Activated naive CD4-positive, alpha-beta T cell (primary cell): ENCODE measurements at places on chromosomes 1 and 21.

- peak; percentile 56 for DNase-seq
These were observed 486 bp downstream of the SLC27A3 start for GRCh38 chr1:153775458-153776327.

- no peak for DNase-seq
These were observed 770 bp upstream of the RC3H1 start for GRCh38 chr1:174022976-174023277.

GRCh38 chr21:45962531-45963231 lies 18.9 kb upstream of the COL6A1 start:
- DNase-seq = no peak

- DNase-seq = no peak
These were observed 25.3 kb downstream of the COLGALT2 start for GRCh38 chr1:184012187-184012586.

DNA sequence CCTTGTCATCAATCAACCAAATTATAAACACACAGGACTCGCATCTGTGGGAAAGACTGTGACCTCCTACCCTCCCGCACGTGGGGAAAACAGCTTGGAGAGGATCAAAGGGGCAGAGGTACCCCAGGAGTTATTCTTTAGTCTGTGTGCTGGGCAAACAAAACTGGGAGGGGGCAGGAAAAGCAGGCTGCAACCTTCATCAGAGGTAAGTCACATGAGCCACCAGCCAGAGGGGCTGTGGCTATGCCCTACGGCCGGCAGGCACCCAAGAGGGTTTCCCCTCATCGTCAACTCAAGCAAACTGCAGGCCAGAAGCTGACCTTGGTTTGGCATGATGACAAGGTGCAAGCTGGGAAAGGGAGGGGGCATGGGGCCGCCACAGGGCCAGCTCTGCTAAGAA lies 12.5 kb downstream of the SMIM12 start:
- DNase-seq = no peak

DNA sequence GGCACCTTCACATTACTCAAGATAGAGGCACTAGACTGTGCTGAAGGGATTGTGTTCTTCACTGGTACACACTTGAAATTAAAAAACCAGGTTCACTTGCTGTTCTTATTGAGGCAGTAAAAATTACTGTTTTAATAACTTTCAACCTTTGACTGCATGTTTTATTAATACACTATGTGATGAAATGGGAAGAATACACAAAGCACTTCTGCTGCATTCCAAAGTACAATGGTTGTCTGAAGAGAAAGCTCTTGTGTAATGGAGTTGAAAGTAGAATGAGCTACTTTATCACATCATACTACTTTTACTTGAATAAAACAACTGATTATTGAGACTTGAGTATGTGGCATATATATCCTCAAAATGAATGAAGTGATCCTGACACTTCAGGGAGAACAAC lies 49.7 kb downstream of the LRRC8C start:
- DNase-seq = no peak

DNA sequence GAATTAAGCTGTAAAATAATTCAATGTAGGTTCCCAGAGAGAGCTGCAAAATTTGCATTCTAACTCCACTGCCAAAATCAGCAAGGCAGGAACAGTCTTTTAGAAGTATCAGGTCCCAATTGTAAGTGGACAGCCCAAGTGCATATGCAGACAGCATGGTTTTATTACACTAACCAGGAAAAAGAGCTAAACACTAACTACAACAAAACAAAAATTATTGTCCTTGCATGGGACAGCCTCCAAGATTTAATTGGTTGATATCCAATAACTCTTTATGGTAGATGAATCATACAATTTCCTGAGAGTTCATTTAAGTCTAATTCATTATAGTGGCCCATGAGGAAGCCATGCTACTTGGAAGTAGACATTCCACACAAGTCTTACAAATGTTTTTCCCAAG lies 154.3 kb upstream of the ZNF648 start:
- DNase-seq = no peak

DNA sequence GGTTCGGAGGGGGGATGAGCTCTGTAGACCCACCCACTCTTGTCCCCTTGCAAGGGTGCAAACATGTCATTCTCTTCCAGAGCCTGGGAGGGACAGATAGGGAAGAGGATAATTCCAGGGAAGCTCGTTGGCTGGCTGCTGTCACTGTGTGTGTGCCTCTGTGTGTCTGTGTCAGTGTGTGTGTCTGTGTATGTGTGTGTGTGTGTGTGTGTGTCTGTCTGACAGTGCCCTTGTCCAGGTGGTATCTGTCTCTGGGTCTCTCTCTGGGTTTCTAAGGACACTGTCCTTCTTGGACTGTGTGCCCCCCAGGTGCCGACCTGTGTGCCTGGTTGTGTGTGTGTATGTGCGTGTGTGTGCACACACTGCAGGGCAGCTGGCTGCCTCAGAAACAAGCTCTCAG lies 90.5 kb downstream of the ACTL8 start:
- no peak for DNase-seq

- no peak for DNase-seq
These were observed 259.5 kb upstream of the CHRM3 start for GRCh38 chr1:239126884-239127283.

DNA sequence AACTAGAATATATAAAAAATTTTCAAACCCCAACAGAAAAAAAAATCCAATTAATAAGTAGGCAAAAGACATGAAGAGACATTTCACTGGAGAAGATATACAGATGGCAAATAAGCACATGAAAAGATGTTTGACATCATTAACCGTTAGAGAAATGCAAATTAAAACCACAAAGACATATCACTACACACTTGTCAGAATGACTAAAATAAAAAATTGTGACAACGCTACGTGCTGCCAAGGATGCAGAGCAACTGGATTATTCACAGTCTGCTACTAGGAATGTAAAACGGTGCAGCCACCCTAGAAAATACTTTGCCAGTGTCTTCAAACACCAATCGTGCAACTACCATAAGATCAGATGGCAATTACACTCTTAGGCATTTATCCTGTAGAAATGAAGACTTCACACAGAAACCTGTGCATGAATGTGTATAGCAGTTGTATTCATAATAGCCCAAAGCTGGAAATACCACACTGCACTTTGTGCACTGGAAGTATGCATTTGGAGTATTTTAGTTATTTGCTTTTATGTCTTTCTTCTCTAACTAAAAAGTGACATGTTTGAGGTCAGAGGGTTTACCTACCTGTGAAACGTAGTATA lies 75.3 kb upstream of the PALMD start:
- DNase-seq = no peak

GRCh38 chr1:206517784-206518183 lies 10.5 kb downstream of the RASSF5 start:
- no peak for DNase-seq

DNA sequence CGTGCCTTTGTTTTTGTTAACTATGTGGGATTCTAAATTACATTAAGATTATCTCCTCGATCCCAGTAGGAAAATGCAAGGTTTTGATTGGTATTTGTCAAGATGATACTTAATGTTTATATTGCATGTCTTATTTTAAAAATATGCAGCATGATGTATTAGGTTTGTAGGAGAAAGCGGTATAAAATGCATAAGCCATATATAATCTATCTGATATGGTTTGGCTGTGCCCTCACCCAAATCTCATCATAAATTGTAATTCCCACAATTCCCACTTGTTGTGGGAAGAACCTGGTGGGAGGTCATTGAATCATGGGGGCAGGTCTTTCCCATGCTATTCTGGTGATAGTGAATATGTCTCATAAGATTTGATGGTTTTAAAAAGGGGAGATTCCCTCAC lies 198.1 kb upstream of the NCAM2 start:
- DNase-seq = no peak

DNA sequence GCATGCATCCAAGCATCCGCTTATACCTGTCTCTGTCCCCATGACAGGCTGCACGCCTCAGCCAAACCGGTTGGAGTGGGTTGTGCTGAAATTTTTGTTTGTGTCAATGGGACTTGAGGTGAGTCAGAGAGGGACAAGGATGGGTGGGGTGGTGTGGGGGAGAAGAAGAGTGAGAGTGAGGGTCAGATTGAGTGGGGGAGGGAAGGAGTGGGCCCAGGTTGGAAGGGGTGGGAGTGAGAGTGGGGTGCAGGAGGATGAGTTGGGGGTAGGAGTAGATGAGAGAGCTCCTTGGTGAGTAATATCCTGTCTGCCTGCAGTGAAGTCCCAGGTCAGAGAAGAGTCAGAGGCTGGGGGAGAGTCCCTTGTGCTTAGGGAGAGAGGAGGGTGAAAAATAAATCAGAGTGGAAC lies 3.3 kb upstream of the NECTIN4 start:
- DNase-seq = no peak

GRCh38 chr1:155514582-155515187 lies 47.9 kb downstream of the ASH1L start:
- no peak for DNase-seq

- DNase-seq = no peak
These were observed at the start of gene CYYR1 for GRCh38 chr21:26572702-26573381. Gene CYYR1 (minus strand): TSS chr21:26573286. CDS start chr21:26572940, 346 bp downstream.

DNA sequence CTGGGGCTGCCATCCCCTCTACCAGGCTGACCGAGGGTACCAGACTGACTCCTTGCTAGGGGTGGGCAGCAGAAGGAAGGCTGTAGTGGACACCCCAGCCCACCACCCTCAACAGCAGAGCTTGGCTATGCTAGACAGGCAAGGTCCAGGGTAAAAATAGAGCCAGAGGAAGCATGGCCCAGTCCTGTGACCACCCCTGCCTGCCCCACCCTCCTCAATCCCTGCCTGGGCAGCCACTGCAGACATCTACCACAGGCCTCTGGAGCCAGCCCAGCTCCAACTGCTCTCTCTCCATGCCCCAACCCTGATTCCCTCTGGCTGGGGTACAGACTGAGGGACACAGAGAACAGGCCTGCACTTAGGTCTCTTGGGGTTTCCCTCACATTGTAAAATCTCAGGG lies 1.7 kb downstream of the S100A1 start:
- DNase-seq = no peak

DNA sequence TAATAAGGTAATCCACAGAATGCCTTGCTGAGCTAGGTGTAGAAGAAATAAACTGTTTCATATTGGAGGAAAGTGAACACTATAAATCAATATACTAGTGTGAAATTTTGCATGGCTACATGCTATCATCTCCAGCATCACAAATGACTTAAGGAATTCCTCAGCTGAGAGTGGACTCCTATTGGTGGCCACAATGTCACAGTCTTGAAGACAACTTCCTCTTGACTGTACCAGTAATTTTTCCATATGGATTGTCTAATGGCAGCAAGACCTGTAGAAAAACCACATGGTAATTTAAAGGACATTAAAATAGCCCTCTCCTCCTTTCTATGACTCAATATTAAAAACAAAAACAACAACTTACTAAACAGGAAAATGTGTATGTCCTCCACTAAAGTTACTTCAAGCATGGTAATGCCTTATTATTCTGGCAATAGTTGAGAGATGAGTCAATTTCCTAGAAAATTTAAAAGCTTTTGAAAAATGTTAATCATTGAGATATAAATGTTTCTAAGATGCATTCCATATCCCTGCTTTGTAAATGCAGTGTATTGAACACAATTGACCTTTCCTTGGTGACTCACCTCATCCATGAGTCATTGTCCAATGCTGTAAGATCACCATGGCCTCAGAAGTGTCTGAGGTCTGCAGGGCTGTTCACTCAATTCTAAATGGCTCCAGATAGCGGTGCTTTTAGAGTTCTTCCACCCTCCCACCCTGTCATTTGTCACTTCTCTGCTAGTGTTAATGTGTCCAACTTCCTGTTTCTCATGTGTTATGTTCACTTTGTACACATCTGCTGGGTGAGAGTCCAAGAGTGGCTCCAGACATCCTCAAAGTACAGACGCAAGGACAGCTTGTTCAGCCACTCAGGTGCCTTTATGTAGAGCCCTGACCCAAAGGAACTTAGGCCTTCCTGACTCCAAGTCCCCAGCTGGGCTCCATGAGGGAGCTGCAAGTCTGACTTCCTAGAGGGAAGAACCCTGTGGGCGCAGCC lies 32.8 kb upstream of the DNASE2B start:
- no peak for DNase-seq

- DNase-seq = no peak
These were observed 5.7 kb downstream of the AHDC1 start for GRCh38 chr1:27598295-27598687.
